ENCODE measurements at places on chromosomes 5 and 9. TPM values are rescaled to one million over a fixed set of nuclear protein-coding genes. Genes with fewer than 3 reads are reported as not detected.

GRCh38 chr9:137631345-137632229 is 12.8 kb downstream of the EHMT1 start:
- H3K27me3 ChIP-seq = no peaks in the 10 kb centered on the region
- no peak overlapping the region for H3K27ac ChIP-seq
- no peak for DNase-seq
- no peaks in the 10 kb centered on the region for H3K36me3 ChIP-seq
- H3K4me1 ChIP-seq = peaks cover 66% of the 10 kb centered on the region

DNA sequence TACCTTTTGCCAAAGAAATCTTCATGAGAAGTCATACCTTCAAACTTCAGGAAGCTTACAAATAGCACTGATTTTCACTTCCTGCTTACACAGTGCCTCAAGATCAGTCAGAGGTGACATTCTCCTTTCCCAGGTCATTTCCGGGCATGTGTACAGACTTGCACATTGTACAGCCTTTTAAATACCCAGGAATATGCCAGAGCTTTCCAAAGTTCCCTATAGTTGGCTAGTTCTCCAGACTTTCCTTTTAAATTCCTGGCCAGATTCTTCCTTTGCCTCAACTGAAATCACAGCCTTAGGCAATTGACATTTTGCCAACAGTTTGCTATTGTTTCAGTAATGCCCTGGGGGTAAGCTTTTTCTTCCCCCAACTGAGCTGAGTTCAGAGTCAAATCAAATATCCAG is 47.2 kb downstream of the RFX3 start:
- H3K27ac ChIP-seq = peak overlapping the region; percentile 20
- H3K4me1 ChIP-seq = no peaks in the 10 kb centered on the region
- DNase-seq = no peak
- no peak overlapping the region for H3K4me3 ChIP-seq
- H3K36me3 ChIP-seq = no peaks in the 10 kb centered on the region
- H3K27me3 ChIP-seq = no peaks in the 10 kb centered on the region

GRCh38 chr9:89139455-89139854 is 39.2 kb downstream of the SHC3 start:
- no peaks in the 10 kb centered on the region for H3K36me3 ChIP-seq
- H3K4me1 ChIP-seq = peaks cover 10% of the 10 kb centered on the region
- no peaks in the 10 kb centered on the region for H3K27me3 ChIP-seq
- H3K27ac ChIP-seq = no peak overlapping the region
- DNase-seq = peak; percentile 63
- H3K4me3 ChIP-seq = no peak overlapping the region

- no peak overlapping the region for H3K27ac ChIP-seq
- H3K4me3 ChIP-seq = no peak overlapping the region
- peaks cover 20% of the 10 kb centered on the region for H3K4me1 ChIP-seq
- no peaks in the 10 kb centered on the region for H3K27me3 ChIP-seq
Measured at GRCh38 chr5:90475436-90475980, 844 bp downstream of the POLR3G start.

DNA sequence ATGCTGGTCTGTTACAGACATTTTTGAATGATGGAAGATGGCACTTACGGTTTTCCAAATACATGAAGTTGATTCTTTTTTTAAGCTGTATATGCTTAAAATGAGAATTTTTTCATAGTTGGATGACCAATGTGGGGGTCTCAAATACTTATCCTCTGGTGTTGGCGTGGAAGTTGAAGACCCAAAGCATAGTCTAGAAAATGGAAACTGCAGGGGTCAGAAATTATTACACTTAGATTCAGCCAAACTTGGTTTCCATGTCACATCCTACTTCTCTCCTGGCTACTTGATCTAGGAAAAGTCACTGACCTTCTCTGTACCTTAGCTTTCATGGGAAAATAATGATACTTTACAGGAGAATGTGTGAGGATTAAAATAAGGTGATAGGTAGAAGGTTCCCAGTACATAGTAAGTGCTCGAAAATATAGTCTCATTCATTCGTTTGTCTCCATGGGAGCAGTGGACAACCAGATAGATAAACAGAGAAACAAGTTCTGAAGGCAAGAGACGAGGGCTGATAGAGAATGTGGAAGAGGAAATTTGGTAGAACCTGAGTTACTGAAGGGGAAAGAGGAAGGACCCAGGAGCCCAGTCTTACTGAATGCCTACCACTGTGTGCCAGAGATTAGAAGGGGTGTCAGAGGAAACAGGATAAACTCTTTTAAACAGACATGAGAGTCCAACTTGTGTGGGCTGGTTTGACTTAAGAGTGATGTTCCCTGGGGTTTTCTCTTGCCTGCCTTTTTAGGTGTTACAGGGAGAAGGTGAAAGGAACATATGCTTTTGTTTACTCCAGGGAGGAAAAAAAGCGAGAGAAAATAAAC is 560.3 kb upstream of the KLF4 start:
- no peaks in the 10 kb centered on the region for H3K36me3 ChIP-seq
- no peaks in the 10 kb centered on the region for H3K27me3 ChIP-seq
- H3K4me1 ChIP-seq = no peaks in the 10 kb centered on the region
- no peak overlapping the region for H3K4me3 ChIP-seq

DNA sequence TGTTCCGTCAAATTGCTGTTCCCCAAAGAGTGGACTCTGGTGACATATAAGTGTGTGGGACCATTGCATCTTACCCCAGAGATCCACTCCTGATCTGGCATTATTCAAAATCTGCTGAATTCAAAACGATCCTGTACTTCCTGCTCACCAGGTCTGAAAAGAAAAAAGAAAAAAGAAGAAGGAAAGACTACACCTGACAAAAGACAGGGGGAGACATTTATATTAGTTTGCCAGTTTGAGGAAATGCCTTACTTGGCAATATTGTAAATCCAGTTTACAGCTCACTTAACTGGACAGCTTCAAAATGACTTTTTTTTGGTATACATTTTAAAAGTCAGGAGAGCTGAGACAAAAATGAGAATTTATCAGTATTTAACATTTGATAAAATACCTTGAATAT is 15.0 kb upstream of the GRHPR start:
- H3K27ac ChIP-seq = no peak overlapping the region
- no peak for DNase-seq
- no peaks in the 10 kb centered on the region for H3K4me1 ChIP-seq
- H3K36me3 ChIP-seq = no peaks in the 10 kb centered on the region

DNA sequence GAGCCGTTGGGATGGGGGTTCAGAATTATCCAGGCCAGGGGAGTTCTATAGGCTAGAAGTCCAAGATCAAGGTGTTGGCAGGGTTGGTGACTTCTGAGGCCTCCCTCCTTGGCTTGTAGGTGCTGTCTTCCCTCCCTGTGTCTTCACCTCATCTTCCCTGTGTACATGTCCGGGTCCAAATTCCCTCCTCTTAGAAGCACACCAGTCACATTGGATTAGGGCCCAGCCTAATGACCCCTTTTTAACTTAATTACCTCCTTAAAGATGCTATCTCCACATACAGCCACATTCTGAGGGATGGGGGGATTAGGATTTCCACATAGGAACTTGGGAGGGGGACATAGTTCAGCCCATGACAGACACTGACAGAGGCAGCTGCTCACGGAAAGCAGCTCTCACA is 12.1 kb downstream of the LRSAM1 start:
- peaks cover 87% of the 10 kb centered on the region for H3K36me3 ChIP-seq
- no peaks in the 10 kb centered on the region for H3K4me1 ChIP-seq
- no peak overlapping the region for H3K4me3 ChIP-seq
- H3K27ac ChIP-seq = no peak overlapping the region
- H3K27me3 ChIP-seq = no peaks in the 10 kb centered on the region

Gene BNC2
- 19.3 TPM for total RNA-seq

Data from left lung (tissue), 14 donors.